T1000 (cell line): ENCODE measurements at places on chromosomes 3 and 15.
A peak's percentile ranks its signal among the peaks of the same experiment; 100 is the strongest.

GRCh38 chr3:193870376-193871219 lies 265.4 kb upstream of the HES1 start:
- no peak for DNase-seq

- DNase-seq, result no peak
Measured at GRCh38 chr3:151918253-151919029, 45.0 kb downstream of the SUCNR1 start.

DNA sequence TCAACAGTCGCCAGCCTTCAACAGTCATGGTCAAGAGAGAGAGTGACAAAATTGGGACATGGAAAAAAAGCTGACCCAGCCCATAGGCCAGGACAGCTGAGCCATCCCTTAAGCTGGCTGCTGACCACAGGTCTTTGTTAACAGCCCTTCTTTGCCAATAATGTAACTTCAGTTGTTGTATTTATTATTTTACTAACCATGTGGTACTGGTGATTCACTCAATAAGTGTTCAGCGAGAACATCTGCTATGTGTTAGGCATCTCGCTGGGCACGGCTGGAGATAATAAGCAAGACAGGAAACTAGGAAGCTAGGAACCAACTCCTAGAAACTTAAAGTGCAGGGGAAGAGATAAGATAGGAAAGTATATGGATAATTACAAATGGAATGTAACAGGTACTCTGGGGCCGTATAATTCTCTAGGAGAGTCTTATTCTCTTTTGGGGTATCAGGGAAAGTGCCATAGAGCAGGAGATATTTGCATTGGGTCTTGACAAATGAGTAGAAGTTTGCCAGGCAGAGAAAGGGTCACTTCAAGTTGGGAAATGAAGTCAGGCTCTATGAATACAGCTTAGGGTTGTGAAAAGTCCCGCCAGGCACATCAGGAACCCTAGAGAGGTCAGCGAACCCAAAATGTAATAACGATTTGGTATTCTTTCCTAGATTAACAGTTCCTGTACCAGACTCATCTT lies 84.0 kb upstream of the TRA2B start:
- peak; percentile 24 for DNase-seq

GRCh38 chr3:24443476-24443875 lies 51.2 kb downstream of the THRB start:
- no peak for DNase-seq

DNA sequence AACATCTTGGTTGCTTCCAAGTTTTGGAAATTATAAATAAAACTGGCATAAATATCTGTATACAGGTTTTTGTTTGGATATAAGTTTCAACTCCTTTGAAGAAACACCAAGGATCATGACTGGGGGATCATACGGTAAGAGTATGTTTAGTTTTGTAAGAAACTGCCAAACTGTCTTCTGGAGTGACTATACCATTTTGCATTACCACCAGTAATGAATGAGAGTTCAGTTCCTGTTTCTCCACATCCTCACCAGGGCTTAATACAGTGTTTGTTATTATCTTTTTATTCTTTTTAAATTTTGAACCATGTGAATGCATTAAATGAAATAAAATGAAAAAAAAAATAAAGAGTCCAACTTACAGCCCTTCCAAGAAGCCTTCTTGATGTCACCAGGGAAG lies 3.7 kb upstream of the ANKUB1 start:
- DNase-seq, result no peak

- DNase-seq, result no peak
Measured at GRCh38 chr3:130933801-130934345, 40.0 kb downstream of the ATP2C1 start.

GRCh38 chr3:106251160-106251892 lies 382.5 kb upstream of the CBLB start:
- DNase-seq, result no peak

- DNase-seq, result no peak
Measured at GRCh38 chr3:156290924-156291271, 170.5 kb downstream of the KCNAB1 start.

GRCh38 chr3:69770976-69771634 lies 31.8 kb downstream of the MITF start:
- DNase-seq, result no peak

DNA sequence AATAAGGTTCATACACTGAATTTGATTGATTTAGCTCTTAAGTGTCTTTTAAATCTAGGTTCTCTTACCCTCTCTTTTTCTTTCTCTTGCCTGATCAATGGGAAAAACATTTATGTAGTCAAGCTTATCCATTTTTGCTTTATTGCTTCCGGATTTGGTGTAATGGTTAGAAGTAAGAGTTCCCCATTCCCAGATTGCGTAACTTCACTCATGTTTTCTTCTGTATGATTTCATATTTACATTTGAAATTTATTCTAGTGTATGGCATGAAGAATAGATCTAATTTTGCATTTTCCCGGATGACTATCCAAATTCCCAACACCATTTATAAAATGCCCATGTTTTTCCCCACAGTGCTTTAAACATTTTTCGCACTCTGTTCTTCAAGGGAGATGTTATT lies 27.9 kb upstream of the SV2B start:
- no peak for DNase-seq

DNA sequence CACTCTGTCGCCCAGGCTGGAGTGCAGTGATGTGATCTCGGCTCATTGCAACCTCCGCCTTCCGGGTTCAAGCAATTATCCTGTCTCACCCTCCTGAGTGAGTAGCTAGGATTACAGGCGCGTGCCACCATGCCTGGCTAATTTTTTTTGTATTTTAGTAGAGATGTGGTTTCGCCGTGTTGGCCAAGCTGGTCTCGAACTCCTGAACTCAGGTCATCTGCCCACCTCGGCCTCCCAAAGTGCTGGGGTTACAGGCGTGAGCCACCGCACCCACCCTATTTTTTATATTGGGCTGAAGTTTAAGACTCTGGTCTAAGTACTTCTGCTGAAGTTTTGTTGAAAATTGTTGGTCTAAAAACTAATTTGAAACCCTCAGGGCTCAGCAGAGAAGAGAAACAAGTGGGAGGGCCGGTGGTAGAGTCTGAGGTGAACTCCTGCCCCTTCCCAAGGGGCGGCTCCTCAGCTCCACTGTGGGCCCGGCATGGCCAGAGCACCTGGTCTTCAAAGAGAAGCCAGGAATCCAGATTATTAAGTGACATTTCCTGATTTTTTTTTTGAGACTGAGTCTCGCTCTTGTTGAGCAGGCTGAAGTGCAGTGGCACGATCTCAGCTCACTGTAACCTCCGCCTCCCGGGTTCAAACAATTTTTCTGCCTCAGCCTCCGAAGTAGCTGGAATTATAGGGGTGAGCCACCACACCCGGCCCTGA lies 4.0 kb downstream of the HDAC11 start:
- no peak for DNase-seq

- DNase-seq, result no peak
Measured at GRCh38 chr3:65665915-65666314, 372.8 kb downstream of the MAGI1 start.

DNA sequence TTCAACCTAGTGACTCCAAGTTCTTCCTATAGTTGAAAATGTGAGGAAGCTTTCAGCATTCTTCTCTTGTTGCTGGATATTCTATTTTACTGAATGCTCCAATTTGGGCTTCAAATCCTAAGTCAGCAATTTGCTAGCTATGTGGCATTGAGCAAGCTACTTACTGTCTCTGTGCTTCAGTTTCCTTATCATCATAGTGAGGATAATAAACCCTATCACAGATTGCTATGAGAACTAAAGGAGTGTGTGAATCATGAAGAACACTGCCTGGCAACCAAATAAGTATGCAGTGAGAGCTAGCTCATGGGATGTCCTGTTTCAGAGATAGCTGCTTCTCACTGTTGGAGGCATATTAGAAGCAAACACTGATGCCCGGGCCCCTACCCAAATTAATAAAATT lies 163.8 kb upstream of the CDIN1 start:
- no peak for DNase-seq

- no peak for DNase-seq
Measured at GRCh38 chr3:104102386-104102785, 1264.3 kb upstream of the ALCAM start.

DNA sequence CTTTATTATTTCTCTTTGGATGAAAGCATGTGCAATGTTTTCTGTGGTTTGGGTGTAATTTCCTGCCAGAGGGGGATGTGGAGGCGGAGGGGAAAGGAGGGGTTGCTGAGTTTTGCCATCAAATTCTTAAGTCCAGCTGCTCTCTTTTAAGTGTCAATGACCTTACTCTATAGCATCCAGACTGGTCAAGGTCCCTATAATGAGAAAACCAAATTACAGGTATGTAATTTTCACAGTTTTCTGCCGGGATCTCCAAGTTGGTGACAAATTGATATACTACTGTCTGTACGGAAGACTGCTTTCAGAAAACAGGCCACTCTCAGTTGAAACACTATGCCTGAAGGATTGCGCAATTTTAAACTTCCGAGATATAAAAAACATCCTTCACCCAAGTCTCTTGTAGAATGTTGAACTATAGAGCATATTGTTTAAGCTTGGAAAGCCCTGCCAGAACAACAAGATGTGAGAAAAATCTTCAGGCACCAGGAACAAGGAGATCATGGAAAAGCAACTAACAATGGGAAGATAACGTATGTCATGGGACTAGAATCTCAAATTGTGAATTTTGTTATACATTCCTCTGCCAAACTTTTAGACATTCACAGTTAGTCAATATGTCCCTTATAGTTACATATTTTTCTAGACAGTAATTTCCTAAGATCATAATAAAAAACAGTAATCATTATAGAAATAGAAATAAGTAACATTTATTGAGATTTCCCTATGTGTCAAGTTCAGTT lies 300.7 kb upstream of the SATB1 start:
- DNase-seq, result no peak

DNA sequence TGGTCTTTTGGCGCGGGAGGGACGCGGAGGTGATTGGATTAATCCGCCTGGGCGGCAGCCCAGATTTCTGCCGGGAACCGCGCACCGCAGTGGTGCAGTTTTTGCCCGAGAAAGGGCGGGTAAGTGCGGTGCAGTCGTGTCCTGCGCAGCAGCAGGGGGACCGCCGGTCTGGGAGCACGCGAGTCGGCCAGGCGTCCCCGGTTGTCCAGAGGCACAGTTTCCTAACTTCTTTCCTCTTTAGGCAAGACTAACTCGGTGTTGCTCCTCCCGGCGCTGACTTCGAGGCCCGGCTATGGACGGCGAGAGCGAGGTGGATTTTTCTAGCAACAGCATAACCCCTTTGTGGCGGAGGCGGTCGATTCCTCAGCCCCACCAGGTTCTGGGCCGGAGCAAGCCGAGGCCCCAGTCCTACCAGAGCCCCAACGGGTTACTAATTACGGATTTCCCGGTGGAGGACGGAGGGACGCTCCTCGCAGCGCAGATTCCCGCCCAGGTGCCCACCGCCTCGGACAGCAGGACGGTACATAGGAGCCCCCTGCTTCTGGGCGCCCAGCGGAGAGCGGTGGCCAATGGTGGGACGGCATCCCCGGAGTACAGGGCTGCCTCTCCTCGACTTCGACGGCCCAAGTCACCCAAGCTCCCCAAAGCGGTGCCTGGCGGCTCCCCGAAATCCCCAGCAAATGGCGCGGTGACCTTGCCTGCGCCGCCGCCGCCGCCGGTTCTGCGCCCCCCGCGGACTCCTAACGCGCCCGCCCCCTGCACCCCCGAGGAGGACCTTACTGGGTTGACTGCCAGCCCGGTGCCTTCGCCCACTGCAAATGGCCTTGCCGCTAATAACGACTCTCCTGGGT lies 736 bp downstream of the ARHGEF26 start:
- DNase-seq, result peak; percentile 46

DNA sequence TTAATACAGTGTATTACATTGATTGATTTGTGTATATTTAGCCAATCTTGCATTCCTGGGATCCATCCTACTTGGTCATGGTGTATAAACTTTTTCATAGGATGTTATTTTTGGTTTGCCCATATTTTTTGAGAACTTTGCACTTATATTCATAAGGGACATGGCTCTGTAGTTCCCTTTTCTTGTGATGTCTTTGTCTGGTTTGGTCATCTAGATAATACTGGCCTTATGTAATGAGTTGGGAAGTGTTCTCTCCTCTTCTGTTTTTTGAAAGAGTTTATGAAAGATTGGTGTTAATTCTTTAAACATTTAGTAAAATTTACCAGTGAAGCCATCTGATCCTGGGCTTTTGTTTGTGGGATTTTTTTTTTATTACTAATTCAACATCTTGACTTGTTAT lies 9.6 kb downstream of the CHST13 start:
- DNase-seq, result no peak

DNA sequence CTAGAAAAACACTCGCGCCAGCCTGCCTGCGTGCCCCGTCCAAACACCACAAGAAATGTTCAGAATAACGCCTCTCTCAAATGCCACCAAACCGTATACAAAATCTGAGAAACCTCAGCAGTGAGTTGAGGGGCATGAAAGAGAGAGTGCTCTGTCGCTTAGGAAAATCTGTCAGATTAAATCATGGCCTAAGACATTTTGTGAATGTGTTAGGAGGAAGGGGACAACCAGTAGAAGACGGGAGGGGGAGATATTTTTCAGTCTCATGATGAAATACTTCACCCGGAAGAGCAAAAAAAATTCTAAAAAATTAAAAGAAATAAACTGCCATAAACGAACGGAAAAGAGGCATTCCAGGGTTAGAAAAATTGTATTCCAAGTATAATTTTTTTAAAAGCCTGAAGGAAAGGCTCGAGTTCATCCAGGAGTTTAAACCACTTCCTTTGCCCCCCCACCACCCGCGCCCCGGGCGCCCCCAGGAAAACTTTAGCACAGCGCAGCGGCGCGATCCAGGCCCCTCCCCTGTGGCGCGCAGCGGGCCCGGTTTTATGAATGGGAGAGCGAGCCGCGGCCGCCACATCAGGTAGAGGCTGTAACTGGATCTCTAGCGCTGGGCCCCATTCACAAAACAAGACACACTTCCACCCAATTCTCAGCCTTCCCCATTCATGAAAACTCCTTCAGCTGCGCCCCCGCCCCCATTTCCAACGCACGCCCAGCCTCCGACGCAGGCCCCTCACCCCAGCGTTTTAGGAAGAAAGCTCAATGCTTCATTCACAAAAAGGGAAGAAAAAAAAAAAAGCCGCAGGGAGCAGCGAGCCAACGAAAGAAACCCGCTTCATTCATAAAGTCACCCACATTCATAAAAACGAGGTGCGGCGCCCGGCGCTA lies 1.4 kb downstream of the ETV5 start:
- DNase-seq, result peak; percentile 49

- no peak for DNase-seq
Measured at GRCh38 chr15:27743638-27744037, 355.5 kb downstream of the OCA2 start.

GRCh38 chr3:50411229-50411628 lies 51.9 kb upstream of the TMEM115 start:
- DNase-seq, result no peak

DNA sequence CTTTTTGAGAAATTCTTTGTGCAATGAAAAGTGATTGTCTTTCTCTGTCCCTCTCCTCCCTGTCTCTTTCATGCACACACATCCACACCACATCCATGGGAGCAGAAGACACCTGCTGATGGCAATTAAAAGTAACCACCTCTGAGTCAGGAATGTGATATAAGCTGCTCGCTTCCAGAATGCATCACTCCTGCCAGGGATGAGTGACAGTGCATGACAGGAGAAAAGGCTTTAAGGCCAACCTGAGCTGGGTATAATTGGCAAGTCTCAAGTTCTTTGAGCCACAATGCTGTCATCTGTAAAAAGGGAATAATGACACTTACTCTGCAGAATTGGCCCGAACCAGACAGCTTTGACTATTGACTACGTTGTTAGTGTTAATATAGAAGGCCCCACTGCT lies 59.6 kb downstream of the UBP1 start:
- no peak for DNase-seq

- DNase-seq, result no peak
Measured at GRCh38 chr15:69802432-69802831, 295.3 kb downstream of the TLE3 start.
